Activated CD4-positive, alpha-beta T cell treated with anti-CD3 and anti-CD28 coated beads, Interleukin-2, amount 50 U/mL, for 48 hours (primary cell): ENCODE measurements at places on chromosomes 11 and 22.

DNA sequence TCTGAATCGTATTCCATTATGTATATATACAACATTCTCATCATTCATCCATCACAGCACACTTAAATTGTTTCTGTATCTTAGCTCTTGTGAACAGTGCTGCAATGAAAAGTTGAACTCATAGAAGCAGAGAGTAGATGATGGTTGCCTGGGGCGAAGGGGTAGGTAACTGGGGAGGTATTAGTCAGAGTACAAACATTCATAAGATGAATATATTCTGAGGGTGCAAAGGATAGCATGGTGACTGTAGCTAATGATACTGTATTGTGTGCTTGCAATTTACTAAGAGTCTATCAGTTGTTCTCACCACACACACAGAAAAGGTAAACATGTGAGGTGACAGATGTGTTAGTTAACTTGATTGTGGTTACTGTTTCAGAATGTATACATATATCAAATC, 12.6 kb upstream of the RFPL2 start:
- no peak for DNase-seq

GRCh38 chr22:42343121-42343454, 72.6 kb upstream of the TCF20 start:
- DNase-seq, result no peak

DNA sequence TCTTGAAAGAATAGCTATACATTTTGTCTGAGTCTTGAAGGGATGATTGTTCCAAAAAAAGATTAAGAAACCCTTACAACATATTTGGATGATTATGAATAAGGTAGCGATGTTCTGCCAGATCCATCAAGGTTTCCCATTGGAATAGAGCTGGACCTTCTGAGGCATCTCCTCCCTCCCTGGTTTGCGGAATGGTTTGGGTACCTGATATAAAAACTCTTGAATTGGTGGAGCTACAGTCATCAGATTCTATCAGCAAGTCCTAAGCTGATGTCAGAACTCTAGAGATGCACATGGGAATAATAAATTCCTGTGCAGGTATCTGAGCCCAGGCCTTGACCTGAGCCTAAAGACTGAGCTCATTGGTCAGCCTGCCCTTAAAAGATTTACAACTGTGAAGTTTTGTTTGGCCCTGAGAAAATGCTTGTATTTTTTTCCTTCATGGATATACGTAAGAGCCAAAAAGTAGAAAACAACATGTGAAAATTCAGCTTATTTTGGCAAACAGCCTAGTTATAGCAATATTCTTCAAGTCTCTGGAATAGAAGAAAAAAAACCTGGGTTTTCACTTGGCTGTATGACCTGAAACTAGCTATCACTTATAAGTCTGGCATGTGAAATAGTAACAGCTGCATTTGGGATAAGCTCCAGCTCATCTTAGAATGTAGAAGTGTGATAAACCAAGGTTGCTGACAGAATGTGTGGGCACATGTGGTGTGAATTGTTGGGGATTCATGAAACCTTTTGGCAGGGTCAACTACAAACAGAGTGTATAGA, 265.7 kb upstream of the CTSC start:
- no peak for DNase-seq

GRCh38 chr11:19526119-19526518, 186.5 kb upstream of the NAV2 start:
- DNase-seq, result no peak

GRCh38 chr11:76567261-76567660, 103.3 kb downstream of the LRRC32 start:
- no peak for DNase-seq

DNA sequence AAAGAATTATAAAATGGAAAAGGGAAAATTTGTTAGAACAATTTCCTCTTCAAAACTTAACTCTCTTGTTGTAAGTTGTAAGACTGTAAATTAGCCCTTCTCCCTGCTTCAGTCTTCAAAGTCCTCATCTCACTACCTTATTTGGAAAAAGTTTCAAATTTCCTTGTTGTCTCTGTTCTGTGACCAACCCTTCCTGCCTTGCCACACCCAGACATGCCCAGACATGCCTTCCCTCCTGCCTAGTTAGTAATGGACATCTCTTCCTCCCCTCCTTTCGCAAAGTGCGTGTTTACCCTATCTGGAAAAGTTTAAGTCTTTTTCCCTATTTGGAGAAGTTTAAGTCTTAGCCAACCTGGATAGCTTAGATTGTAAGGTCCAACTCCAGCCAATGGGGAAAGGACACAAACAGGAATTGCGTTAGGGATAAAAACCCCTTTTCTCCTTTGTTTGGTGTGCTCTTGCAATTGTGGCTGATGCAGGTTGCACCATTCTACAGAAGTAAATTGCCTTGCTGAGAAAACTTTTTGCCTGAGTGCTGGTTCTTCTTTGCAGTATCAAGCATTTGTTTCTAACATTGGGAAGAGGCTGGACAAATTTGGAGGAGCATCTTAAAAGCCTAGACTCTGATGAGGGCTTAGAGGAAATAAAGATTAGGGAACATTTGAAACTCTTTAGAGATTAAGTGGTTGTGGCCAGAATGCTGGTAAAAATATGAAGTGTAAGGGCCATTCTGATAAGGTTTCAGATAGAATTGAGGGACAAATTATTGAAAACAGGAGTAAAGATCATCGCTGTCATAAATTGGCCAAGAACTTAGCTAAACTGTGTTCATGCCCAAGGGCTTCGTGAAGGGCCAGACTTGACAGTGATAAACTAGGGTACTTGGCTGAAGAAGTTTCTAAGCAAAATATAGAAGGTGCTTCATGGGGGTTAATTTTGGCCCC, 15.4 kb downstream of the OR52K2 start:
- no peak for DNase-seq

DNA sequence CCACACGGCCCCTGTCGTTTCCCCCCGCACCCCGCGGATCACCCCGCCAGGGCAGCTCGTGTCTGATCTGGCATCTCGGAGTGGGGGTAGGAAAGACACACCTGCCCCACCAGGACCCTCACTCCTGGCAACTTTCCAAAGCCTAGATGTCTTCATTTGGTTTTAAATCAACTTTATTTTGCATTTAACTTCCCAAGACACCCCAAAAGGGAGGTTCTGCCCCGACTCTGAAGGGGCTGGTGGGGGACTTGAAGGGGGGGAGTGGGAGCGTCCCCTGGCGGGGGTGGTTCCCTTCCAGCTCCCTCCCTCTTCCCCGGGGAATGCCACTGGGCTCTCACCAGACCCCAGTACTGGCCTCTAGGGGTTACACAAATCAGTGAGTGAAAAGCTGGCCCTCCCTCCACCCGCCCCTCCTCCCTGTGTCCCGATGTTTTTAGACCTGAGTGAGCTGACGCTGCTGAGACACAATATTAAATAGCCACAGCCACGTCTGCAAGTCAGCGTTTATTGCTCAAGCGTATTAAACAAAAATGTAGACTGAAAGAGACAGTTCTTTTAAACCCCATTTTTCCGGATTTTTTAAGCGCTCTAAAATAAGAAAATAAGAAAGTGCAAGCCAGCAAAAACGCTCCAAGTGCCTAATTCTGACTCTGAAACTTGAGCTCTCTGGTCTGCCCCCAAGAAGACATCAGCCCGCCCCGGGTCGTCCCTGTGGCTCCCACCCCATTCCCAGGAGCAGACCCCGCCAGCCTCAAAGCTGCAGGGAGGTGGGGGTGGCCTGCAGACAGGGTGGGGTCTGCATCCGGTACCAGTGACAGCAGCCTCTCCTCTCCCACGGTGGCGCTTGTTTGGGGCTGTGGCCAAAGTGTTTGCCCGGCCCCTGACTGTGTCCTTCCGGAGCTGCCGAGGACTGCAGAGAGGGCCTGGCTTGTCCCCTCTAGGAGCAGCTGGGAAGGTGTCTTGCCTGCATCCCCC, 1.1 kb upstream of the TTLL8 start:
- no peak for DNase-seq

DNA sequence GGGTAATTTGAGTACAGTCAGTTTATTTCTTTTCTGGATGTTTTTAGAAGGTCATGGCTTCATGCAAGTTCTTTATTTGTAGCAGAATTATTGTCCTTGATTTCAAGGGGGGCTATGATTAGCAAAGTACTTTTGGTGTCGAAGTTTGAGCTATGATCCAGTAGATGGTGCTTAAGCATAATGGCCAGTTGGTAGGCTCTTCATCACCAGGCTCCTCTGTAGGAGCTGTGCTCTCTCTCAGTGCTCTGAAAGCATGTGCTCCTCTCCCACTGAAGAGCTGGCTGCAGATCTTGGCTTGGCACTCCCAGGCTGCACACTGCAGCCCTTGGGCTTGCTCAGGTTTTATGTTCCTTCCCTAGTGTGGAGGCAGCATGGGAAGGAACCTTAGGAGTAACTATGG, 852.7 kb downstream of the LUZP2 start:
- DNase-seq, result no peak

- DNase-seq, result no peak
These were observed 6.6 kb downstream of the KLHL22 start for GRCh38 chr22:20488946-20489345.

GRCh38 chr22:42844756-42845155, 12.3 kb downstream of the ARFGAP3 start:
- no peak for DNase-seq

GRCh38 chr22:33758961-33759360, 161.3 kb downstream of the LARGE1 start:
- DNase-seq, result no peak

DNA sequence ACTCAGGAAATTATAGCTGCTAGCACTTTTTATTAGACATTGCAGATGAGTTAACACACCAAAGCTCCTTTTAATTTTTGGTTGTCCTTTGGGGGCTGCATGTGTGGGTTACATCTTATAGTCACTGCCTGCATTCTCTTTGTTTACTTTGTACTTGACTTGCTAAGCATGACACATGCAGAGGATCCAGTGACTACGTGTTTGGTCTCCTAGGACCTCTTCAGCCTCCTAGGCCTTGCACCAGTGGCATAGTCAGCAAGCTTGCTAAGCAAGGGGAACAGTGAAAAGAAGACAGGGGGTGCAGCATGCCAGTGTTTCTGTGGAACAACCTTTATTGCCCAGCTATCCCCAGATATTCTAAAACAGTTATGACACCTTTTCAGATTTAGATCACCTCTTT, 108.2 kb downstream of the PAX6 start:
- DNase-seq, result no peak

DNA sequence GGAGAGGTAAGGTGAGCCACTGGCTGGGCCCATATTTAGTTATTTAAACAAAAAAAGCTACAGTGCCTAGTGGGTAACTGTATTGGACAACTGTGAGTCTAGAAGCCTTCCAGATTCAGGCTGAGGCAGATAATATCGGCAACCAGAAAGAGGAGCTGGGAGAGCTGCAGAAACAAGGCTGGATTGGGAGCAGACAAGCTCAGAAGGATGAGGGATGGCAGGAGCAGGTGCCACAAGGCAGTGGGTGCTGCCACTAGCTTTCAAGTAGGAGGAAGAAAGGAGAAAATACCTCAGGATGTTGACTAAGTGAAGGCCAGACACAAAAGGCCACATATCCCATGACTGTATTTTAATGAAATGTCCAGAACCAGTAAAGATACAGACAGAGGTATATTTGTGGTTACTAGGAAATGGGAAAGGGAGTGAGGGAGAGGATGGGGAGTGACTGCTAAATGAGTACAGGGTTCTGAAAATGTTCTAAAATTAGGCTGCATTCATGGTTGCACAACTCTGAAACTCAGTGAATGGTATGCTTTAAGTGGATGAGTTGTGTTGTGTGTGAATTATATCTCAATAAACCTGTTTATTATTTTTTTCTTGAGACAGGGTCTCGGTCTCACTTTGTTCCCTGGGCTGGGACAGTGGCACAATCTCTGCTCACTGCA, 11.8 kb upstream of the RAPSN start:
- DNase-seq, result no peak

DNA sequence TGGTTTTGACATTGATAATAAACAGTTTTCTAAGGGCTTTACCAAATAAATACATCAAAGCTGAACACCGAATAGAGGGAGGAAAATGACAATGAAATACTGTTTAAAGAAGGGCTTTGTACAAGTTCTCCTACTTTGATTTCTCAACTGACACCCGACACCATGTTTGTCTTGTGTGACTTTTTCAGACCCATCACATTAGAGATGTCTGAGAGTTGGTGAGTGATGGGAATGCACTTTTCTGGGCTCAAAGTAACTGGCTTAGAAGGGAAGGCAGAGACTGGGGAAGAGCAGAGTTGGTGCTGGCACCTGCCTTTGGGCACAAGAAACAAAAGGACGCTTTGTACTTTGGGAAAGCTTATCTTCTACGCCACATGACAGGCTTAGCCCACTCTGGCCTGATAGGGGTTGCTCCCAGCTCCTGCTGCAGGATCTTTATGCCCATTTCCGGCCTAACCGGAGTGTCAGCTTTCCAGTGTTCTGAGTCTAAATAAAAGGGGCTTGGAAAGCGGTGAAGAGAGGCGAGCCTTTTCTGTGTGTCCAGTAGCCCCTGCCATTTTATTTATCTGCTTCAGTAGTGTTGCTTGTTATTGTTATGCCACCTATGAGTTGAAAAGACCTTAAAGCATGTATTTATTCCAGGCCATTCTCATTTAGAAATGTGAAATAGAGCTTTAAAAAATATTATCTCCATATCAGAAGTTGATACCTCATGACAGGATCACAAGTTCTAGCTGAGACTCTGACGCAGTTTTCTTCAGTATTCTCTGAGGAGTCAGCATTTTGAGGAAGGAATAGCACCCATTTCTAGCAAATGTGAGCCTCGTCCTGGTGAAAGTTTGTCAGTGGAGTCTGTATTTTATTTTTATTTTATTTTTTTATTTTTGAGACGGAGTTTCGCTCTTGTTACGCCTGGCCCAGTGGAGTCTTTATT, 24.2 kb downstream of the KREMEN1 start:
- no peak for DNase-seq

DNA sequence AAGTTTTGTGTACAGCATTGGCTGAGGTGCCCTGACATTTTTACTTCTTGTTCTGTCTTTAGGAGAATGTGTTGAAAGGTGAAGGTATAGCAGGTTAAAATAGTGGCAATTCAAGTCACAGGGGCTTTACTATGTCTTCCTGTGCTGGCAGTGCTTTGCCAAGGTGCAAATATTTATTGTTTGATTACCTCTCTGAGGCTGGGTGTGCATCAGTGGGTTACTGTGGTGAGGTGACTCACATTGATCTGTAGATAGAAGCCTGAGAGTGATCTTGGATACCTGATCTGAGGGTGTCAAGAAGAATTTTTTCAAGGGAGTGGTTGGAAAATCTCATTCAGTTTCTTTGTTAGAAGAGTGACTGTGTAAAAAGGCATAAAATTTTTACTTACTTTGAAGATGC, 90.0 kb downstream of the ARHGAP42 start:
- DNase-seq, result no peak

- DNase-seq, result no peak
These were observed 14.6 kb downstream of the CELSR1 start for GRCh38 chr22:46522797-46523196.
